ENCODE measurements at places on chromosomes 3 and 15.
A peak's percentile ranks its signal among the peaks of the same experiment; 100 is the strongest.

- no peak for DNase-seq
Observed at GRCh38 chr3:24551626-24552025, 57.0 kb upstream of the THRB start.

DNA sequence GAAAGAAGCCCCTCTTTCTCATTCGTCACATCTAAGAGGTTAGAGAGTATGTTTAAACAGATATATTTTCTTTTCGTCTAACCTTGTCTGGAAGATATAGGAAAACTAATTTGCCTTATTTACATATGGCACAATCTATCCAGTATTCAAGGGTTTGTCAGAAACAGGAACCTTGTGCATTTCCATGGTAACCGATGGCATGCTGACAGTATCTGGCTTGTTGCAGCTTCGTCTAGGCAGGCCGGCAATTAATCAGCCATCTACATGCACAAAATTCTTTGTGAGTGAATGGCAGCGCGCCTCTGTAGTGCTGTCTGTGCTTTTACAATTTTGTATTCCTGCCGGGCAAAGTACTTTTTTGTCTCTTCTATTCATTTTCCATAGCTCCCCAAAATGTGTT lies 294.0 kb upstream of the SOX2 start:
- DNase-seq, result no peak

DNA sequence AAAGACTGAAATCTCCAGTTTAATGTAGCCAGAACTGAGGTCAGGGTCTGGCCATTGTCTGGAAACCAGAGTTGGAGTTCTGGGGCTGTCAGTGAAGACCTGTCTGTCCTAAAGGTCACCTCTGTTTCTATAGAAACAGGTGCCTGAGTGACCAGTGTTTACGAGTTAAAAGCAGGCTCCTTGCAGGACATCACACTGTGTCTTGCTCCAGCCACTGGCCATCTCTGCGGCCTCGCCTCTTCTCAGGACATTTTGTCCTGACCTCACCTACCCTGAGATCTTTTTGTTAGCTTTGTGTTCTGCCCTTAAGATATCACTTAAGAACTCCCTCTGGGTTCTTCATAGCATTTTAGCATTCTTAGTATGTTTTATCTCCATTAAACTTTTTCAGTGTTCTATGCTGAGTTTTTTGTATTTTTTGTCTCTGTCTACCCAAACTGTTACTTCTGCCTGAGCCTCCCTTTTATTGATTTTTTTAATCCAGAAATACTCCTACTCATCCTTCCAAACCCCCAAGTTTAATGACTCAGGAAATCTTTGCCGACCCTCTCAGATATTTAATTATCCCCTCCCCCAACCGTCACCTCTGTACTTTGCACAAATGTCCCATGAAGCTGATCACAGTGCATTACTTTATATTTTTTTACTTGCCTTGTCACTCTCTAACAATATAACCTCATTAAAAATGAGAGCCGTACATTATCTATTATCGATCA lies 223.7 kb downstream of the THSD4 start:
- no peak for DNase-seq

DNA sequence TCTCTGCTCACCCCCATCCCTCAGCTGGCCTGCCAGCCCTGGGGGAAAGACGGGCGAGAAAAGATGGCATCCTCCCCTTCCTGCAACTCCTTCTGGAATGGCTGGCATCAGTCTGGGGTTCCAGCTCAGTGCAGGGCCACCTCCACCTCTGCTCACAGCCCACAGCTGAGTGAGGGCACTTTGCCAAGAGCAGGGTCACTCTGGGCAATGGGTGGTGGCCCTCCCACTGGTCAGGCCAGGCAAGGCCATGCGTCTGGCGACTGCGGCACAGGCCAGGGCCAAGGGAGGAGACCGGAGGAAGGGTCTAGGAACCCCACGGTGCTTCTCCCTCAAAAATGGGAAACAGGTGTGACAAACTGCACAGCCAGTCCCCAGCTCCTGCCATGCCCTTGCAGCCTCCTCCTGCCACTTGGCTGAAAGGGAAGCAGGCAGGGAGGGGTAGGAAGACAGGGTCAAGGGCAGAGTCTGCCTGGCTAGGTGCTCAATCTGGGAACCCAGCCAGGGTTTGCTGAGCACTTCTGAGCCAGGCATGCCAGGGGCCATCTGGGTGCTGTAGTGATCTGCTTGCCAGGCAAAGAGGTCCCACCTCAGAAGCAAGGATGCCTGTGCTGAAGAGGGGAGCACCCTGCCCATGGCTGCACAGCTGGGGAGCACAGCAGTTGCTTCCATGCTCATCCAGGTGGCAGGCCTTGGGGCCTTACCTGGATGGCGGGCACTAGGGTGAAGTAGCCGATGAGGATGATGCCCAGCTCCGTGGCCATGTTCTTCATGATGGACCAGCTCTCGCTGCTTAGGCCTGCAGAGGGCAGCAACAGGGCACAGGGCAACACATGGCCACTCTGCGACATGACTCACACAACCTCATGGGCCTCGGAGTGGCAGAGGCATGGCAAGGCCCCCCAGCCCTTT lies 41.2 kb downstream of the PTPN23 start:
- no peak for DNase-seq

GRCh38 chr3:21691036-21691435 lies 60.0 kb downstream of the ZNF385D start:
- DNase-seq, result no peak

DNA sequence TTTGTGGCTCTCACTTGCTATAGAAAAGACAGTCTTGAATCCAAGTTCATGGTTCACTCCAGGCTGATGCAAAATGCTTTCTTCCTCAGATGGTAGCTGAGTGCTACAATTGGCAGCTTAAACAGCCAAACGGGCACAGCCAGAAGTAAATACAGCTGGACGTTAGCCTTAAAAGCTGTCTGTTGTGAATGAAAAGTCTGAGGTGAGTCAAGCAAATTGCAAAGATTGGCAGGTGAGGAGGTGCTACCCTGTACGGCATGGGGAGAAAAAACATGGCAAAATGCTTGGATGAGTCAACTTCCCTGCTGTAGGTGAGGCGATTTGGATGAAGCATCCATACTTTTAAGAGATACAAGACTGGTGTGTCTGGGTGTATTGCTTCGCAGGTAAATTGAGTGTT lies 40.5 kb downstream of the IL5RA start:
- no peak for DNase-seq

DNA sequence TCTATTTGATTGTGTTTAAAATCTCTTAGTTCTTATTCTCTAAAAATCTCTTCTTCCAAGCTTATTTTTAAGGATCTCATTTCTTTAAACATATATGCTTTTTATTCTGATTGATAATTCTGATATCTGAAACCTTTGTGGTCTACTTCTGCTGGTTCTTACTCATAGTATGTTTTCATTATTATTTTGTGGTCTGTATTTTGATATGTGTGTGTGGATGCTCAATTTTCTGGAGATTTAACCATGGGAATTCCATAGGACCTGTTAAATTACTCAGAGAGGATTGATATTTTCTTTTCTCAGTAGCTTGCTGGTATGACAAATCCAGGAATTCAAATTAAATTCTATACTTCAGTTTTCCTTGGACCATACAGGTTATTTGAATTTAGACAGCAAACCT lies 14.7 kb upstream of the HHLA2 start:
- DNase-seq, result no peak

DNA sequence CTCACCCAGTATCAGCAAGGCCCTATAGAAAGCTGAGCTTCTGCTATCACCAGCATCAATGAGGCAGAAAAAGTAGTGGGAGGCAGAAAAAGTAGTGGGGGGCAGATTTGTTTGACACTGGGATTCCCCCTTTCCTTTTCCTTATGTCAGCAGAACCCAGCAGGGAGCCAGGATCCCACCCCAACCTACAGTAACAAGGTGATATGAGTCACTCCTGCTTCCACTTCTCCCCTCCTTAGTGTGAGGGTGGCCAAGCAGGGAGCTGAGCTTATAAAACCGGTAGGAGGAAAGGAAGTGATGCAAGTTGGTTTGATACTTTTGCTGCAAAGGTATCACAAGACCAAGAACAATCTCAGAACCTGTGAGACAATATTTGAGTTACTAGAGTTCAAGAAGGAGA lies 128.7 kb downstream of the SCAPER start:
- peak; percentile 15 for DNase-seq

DNA sequence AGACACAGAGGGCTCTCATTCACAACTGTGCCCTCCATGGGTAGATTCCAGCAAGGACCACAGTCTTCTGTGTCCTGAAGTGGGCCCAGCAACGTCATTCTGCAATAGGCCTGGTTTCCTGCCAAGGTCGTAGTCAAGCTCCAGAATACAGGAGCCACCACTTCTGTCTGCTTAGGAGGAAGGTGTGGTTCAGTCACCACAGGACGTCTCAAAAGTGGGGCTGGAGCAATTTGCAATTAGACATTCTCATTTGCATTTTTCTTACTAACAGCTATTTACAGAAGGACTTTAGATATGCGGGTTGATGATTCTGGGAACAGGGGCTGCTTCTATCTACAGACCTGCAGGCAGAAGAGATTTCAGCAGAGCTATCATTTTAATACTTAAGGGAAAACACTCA lies 58.7 kb upstream of the MYRIP start:
- no peak for DNase-seq

DNA sequence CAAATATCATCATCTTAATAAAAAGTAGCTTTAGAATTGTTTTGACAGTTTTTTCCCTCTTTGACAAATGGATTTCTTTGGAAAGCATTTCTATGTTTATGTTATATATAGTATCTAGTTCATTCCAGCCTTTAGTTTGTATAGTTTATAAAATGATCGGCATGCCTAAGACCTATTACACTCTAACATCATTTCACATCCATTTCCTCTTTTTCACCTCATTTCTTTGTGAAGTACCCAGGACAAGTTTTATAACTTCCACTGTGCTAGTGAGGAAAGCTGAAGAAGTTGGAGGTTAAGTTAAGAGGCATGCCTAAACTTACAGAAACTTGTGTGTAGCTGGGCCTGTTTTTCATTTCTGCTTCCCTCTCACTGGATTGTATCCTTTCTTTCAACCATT lies 178.4 kb downstream of the TP63 start:
- DNase-seq, result no peak

DNA sequence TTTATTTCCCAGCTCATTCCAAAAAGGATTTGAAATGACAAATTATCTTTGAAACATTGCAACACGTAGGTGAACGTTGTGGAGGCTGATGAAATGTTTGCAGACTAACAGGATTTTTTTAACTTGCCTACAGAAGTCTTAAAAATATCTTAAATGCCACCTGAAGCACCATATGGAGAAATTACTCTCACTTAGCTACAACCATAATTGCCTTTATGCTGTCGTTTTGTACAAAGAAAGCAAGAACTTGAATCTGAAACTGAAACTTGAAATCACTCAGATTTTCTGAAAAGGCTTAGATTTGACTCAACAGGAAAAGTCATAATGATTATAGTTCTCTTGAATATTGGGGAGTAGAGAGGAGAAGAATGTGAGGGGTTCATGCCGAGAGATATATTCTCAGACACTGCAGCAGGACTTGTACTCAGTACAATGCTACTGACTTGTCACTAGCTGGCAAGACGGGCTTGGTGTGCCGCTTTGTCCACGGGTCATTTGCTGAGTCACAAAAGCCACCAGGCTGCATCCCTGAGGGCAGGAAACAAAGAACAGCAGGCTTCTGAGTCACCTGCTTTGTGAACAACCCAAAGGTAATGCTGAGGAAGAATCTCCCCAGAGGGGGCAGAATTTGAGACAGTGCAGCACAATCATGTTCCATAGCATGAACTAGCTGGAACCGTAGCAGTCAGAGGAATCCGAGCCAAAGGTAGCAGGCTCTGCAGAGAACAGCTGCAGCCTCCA lies 7.1 kb upstream of the FMN1 start:
- DNase-seq, result peak; percentile 72

- DNase-seq, result no peak
Observed at GRCh38 chr3:149634573-149634972, 23.3 kb downstream of the WWTR1 start.

- no peak for DNase-seq
Observed at GRCh38 chr3:74601793-74602192, 12.7 kb downstream of the CNTN3 start.

DNA sequence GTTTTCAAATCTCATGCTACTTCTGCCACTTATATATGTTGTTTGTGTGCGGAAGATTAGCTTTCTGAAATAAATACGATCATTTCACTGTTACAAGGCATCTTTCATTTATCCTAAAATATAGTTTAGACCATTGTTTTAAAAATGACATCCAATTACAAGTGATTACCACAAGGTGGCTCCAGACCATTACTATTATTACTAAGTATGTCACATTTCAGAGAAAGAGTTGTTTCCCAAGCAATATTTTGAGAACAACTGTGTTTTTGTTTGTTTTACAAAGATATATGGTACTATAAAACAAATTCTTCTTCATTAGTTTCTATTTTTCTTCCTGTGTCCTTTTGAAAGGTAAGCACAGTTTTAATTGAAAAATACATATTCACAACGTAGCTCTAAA lies 136.0 kb upstream of the RAP2B start:
- no peak for DNase-seq

DNA sequence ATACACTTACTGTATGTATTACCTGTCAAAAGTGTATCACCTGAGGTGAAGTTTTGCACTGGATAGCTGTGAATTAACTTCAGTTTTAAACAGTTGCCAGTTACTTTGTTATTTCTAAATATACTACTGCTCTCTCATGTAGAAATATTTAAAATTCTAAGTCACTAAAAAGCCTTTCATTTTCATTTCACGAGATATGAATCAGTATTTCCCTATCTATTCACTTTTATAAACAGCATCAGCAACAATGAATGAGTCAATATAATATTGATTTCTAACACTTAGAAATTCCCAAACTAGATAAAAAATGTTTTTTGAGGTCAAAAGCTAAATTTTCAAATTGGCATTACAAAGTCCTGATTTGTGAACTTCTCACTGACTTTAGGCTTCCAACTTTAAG lies 32.6 kb downstream of the UBE3A start:
- no peak for DNase-seq

- DNase-seq, result no peak
Observed at GRCh38 chr15:90863987-90864386, 4.4 kb upstream of the FURIN start.

GRCh38 chr3:15385901-15386653 lies 41.3 kb downstream of the METTL6 start:
- DNase-seq, result no peak

GRCh38 chr15:90905306-90906180 lies 2.4 kb downstream of the MAN2A2 start:
- DNase-seq, result no peak

- no peak for DNase-seq
Observed at GRCh38 chr3:159795681-159796175, 192.9 kb upstream of the IL12A start.

DNA sequence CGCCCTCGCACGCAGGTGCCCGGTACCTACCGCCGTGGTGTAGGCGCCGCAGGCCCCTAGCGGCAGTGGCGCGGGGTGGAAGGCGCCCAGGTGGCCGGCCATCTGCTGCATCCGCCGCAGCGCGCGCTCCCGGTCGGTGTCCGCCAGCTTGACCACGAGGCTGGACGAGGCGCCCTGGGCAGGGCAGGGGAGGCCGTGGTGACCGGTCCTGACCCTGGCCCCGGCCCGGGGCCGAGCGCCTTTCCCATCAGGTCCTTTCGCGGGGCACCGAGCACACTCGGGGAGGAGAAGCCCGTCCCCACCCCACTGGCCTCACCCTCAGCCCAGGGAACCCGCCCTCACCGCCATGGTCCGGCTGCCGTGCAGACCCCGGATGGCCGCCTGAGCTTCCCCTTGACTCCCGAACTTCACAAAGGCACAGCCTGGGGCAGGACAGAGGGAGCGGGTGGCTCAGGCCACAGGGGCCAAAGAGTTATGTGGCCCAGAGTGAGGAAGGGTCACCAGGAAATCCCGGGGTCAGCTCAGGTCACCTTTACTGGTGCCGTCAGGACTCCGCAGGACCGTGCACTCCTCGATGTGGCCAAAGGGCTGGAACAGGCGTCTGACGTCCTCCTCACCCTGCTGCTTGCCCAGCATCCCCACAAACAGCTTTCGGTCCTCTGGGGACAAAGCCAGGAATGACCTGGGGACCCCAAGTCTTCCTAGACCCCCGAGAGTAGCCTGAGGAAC lies 17.4 kb upstream of the PARP6 start:
- no peak for DNase-seq

- no peak for DNase-seq
Observed at GRCh38 chr15:41154412-41154811, 38.3 kb upstream of the INO80 start.
